ENCODE measurements at places on chromosomes 7 and 10.
A peak's percentile ranks its signal among the peaks of the same experiment; 100 is the strongest.

- DNase-seq: no peak
These were observed 83.5 kb downstream of the IPMK start for GRCh38 chr10:58184120-58184670.

DNA sequence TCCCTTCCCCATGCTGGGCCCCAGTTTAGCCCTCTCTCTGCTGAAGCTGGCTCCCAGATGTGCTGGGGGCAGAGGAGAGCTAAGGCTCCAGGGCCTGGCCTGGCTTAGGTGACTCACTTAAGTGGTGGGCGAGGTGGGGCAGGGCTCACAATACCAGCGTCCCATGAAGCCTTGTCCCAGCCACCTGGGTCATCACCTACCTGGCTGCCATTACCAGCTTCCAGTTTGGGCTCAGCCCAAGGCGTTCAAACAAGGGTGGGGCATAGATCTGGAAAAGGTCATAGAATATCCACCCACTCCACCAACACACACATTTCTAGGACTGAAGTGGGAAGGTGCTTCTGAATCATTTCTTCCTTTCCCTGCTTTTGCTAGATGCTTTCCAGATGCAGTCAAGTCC, 8.3 kb downstream of the KAZALD1 start:
- DNase-seq: no peak

GRCh38 chr7:86956567-86956966, 102.9 kb downstream of the ELAPOR2 start:
- no peak for DNase-seq

GRCh38 chr10:97185326-97186058, at the start of gene SLIT1:
Gene SLIT1, minus strand, starts transcription at chr10:97185959. Its CDS starts 285 bp downstream, at chr10:97185674.
- DNase-seq: no peak

DNA sequence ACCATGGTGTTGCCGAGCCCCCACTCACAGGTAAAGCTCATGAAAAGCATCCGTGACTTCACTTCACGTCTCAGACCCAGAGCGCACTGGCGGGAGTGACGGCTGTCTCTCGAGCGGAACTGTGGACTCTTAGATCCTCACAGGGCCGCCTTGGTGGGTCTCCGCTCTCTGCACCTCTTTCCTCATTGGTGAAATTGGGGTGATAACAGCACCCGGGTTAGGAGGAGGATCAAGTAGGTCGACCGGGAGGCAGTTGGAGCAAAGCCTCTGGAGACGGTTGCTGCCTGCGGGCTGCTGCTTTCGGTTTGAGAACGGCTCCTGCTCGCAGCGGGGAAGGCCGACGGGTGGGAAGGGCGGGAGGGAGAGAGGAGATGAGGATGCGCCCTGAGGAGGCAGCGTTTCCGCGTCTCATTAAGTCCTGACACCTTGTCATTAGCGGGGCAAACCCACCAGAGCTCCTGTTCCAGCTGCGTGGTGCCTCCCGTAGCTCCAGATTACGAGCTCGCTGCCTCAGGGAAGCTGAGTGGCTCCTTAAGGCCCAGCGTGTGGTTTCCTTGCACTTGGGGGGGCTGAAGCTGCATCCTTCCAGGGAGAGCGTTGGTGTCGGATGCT, 51.9 kb upstream of the CFAP46 start:
- DNase-seq: peak; percentile 24

DNA sequence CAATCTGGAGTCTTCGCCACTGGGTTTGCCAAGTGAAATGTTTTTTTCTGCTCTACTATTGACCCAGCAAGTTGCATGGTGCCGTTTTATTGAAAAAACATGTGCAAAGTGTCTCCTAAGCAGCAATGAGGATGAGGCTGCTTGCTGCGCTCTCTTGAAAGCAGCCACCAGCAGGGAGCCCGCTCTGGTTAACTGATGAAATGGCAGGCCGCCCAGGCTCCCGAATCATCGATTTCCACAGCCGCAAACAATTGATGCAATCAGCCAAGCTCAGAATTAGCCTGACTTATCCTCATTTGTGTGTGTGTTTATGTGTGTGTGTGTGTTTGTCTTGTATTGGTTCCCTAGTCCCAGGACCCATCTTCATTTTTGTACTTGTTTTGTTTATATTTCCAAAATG, 22.2 kb upstream of the LYZL1 start:
- peak; percentile 24 for DNase-seq

DNA sequence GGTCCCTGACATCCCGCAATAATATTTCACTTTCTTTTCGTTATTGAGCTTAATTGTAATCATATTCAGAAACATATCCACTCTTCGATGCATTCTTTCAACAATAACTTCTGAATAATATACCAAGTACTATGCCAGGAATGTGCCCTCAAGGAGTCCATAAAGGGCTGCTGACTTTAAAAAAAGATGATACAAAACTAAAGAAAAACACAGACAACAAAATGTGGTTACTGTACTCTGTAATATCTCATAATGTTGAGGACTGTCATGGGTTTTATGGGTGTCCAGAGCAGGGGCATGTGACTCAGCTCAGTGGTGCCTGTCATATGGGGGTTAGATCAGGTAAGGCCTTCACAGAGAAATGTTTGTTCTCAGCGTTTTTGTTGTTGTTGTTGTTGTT, 73.7 kb downstream of the ARL4A start:
- DNase-seq: peak; percentile 62

- DNase-seq: peak; percentile 60
These were observed 25.8 kb downstream of the TES start for GRCh38 chr7:116236020-116236630.

GRCh38 chr10:79046741-79047583, 21.8 kb upstream of the ZMIZ1 start:
- no peak for DNase-seq

- no peak for DNase-seq
These were observed 6.1 kb downstream of the ZNF853 start for GRCh38 chr7:6621195-6622133.

DNA sequence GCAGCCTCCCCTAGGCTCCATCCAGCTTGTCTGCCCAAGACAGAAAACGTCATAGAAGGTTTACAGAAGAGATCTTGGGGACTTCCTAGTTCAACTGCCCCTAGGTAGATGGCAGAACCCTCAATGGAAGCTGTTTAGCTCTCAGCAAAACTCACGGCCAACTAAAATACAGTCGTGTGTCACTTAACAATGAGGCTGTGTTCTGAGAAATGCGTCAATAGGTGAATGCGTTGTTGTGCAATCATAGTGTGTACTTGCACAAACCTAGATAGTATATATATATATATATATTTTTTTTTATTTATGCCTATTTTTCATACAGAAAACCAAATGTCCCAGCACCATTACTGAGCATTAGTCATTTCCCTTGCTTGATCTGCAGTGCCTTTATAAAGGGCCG, 100.4 kb upstream of the SH2B2 start:
- DNase-seq: no peak

GRCh38 chr10:13115832-13116803, 16.2 kb downstream of the OPTN start:
- DNase-seq: no peak

DNA sequence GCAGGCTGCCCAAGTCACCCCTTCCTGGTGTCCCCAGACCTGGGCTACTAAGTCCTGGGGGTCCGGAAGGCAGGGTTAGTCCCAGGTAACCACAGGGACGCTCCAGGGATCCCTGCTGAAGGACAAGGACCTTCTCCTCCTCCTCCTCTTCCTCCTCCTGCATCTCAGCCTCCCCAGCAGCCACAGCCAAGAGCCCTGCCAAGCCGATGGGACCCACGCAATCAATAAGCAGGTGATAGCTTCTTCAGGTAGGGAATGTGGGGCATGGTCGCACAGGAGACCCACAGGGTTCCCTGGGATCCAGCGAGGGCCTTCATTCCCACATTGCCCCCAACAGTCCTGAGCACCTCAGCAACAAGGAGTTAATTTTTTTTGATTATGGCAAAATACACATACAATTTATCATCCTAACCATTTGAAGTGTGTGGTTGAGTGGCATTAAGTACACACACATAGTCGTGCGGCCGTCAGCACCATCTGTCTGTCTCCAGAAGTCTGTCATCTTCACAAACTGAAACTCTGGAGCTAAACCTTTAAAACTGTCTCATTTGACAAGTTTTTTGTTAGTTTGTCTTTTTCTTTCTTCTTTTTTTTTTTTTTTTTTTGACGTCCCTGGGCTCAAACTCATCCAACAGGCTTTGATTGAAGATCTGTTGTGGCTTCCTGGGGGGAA, 12.1 kb downstream of the CRYGN start:
- DNase-seq: no peak

DNA sequence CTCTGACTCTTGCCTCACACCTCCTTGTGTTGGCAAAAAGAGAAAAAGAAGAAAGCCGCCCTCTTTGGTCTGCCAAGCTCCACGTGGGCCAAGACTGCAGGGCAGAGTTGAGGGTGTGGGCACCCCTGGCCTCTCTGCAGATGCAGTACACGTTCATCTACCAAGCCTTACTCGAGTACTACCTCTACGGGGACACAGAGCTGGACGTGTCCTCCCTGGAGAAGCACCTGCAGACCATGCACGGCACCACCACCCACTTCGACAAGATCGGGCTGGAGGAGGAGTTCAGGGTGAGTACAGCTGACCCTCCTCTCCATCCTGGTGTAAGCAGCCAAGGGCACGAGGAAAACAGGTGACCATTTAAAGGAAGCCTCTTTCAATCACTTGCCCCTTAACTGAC, 56.1 kb downstream of the MKI67 start:
- DNase-seq: no peak

DNA sequence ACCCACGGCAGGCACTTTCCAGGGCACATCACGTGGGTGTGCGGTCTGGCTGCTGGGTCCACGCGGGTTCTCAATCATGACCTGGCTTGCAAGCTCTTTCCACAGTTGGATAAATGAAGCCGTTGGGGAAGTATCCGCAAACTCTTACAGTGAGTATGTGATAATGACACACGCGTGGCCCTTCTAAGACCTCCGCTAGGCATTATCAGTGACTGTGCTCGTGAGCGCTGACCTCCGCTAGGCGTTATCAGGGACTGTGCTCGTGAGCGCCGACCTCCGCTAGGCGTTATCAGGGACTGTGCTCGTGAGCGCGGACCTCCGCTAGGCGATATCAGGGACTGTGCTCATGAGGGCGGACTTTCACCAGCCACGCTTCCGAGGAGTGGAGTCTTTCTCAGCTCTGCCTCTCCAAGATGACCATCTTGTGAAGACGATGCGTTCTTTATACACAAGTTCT, 107.0 kb downstream of the WDR37 start:
- no peak for DNase-seq

DNA sequence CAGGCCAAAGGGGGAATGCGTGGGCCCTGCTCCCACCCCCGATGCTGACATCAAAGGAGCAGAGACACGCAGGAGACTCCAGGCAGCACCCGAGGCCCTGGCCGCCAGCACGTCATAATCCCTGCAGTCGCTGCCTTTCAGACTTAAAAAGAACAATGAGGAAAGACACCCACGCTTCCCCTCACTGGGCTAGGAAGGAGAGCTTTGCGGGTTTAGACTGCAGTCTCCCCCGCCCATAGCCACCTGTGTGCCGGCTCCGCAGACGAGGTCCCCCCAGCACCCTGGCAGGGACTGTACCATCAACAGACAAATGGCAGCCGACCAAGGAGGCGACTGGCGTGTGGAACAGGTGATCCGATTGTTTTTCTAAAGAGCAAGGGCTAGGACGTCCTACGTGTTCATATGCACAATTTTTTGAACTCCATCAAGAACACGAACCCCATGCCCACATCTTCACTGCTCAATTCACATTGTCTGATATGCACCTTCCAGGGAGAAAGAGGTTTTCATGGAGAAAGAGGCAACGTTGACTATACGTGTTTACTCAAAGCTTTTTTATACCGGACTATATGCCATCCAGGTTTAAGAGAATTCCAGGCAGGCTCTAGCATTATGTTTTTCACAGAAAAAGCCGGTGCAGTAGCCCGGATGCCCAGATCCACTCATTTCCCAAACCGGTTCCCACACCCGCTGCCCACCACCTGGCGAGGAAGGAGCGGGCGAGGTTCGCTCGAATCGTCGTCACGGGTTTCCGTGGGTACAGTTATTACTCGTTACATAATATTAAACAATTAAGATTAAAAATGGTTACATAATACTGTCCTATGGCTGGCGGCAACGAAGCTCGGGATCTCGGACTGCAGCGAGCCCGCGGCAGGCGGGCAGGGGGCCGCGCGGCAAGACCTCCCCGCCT, 1.1 kb downstream of the GRB10 start:
- no peak for DNase-seq

- DNase-seq: no peak
These were observed 20.8 kb upstream of the NRP1 start for GRCh38 chr10:33355274-33355673.

DNA sequence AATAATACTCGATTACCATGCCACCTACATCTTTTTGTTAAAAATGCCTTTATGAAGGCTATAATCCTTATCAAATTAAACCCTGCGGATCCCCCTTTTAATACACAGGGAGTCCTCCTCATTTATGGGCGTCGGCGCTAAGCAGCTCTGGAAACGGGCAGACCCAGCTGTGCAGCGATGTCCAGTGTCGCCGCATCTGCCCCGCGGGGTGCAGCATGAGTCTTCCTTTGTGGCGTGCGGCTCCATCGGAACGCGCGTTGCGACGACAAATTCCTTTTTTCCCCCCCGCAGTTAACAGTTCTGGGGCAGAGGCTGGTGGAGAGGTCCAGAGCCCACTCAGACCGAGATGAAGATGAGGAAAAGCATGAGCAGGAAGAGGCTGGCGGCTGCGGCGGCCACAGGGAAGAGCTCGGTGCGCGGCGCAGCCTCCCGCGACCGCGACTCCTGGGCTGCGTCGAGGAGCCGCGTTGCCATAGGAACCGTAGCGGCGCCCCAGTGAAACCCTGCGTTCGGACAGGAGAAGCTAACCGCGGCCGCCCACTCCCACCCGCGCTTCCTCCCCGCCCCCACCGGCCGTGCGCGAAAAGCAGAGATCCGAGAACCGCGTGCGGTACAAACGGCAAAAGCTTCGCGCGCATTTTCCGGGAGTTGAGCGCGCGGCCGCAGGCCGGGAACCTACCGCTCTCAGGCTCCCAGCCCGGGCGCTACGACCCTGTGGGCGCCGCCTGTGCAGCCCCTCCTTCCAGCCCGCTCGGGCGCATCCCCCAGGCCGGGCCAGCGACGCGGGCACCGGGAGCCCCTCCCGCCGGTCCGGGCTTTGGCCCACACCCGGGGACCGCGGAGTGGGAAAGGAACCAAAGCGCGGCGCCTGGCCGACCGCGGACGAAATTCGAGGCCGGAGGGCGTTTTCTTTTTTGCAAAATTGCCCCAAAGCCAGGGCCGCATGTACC, 130.6 kb downstream of the SPAG6 start:
- peak; percentile 28 for DNase-seq

GRCh38 chr7:41858201-41858600, 155.3 kb upstream of the INHBA start:
- DNase-seq: peak; percentile 75

- no peak for DNase-seq
These were observed 133.7 kb upstream of the AGK start for GRCh38 chr7:141417506-141417905.

GRCh38 chr10:61888744-61889143, 12.8 kb upstream of the ARID5B start:
- DNase-seq: peak; percentile 57

GRCh38 chr10:29636178-29636577, 1.4 kb upstream of the SVIL start:
- peak; percentile 89 for DNase-seq

DNA sequence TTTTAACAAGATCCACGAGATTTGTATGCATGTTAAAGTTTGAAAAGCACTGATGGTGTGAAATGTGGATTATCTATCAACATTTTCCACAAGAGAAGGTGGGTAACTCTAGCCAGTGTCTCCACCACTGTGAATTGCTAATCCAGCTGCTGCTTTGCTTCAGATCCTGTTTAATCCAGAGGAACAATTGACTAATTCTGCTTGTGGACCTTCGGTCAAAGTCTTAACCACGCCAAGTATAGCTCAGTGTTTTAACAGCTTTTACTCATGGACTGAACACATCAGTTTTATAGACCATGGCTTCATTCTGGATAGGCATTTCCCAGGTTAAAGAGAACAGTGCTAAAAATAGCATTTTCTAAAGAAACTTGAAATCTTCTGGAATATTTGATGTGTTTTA, 23.5 kb downstream of the ADK start:
- DNase-seq: no peak

Measured in fibroblast of skin of back (primary cell).